ENCODE measurements at places on chromosomes 6 and 20.

DNA sequence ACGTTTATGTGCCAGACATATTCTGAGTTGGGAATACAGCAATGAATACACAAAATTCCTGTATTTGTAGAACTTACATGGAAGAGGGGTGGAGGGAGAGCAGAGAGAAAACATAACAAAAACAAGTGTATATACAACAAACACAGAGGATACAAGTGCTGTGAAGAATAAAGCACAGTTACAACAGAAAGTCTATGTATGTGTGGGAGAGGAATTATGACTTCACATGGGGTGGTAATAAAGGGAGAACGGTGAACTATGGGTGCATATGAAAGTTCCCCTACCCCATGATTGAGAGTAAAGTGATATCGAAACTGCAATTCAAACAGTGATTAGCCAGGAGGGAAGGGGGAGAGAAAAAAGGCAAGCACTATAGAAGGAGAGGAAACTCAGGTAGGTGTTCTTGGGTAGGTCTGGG lies 24.6 kb downstream of the HBS1L start:
- no peak for DNase-seq

- no peak for DNase-seq
These were observed 258.8 kb downstream of the GMPR start for GRCh38 chr6:16496991-16497801.

GRCh38 chr6:33075208-33075567 lies 602 bp upstream of the HLA-DPB1 start:
- DNase-seq, result no peak

DNA sequence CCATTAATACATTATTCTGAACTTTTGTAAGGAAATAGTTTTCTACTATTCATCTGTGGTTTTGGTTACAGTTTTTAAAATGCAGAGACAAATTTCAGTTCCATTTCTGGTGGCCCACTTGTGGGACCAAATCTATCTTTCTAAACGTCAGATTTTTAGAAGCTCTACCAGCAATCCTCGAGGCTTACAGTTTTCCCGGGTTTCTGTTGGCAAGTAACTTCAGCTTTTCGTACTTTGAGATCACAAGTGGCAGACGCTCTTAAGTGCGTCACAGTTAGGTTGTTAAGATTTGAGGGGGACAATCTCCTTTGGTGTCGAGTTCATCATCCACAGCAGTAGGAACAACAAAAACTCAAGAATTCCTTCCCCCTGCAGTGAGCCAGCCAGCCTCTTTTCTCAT lies 60.0 kb downstream of the JARID2 start:
- no peak for DNase-seq

DNA sequence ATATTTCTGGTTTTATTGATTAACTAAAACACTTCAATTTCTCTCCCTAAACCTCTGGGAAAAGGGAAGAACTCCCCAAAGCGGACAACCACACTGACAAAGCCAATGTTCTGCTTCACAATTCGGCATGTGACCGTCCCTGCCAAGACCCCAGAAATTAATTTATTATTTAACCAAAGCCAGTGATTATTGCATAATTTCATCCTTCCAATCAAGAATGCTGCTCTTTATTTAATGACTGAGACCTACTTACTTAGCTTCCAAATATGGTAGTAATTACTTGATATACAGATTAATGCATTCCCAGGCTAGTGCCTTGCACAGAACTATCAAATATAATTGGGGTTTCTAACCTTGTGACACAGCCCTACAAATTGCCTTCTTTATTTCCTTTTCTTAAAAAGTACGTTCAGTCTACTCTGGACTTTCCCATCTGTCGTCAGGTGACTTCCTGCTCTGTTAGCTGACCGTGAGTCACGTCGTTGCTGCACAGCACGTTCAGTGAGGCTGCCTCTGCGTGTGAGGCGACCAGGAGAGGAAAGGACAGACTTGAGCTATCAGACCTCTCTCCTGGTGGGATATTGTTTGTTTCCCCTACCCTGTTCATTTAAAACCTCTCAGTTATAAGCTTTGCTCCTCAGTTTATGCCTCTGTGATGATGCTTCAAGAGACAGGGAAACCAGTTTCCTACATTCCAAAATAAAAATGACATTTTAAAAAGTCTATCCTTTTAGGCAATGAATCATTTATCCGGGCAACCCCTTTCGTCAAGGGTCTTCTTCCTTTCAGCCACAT lies 55.7 kb upstream of the TNFAIP3 start:
- DNase-seq, result peak; percentile 70

GRCh38 chr6:152954443-152954842 lies 28.4 kb downstream of the FBXO5 start:
- DNase-seq, result no peak

GRCh38 chr20:32539817-32540675 lies 45.1 kb downstream of the NOL4L start:
- DNase-seq, result no peak

DNA sequence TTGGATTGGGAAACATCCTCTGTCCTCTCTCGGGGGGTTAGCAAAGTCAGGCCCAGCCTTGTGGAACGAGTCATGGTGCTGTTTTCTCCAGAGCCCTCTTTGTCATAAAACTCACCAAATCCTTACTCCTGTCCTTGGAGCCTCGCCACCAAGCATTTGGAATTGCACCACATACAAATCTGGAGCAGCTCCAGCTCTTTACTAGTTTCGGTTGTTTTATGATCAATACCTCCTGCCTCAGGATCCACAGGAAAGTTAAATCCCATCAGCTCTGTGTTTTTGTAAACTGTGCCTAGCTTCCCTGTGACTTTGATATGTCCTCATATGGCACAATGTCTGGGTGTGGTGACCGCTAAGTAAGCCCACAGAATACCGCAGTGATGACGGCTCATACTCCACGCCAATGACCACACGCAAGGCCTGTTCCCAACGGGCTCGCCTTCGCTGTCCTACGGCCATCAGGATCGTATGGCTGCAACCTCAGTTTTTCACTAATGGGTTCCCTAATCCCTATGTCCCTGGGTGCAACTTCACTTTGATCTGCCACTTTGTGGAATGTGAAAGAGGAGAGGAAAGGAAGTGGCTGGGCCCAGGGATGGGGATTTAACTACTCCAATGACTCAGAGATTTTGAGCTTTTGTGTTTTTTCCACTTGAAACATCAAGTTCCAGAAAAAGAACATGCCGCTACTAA lies 111.3 kb upstream of the FOXQ1 start:
- DNase-seq, result no peak

- DNase-seq, result no peak
These were observed 60.3 kb upstream of the FABP7 start for GRCh38 chr6:122719176-122719575.

- no peak for DNase-seq
These were observed 22.7 kb upstream of the NTSR1 start for GRCh38 chr20:62685781-62686555.

- no peak for DNase-seq
These were observed 67.1 kb upstream of the MYLIP start for GRCh38 chr6:16061818-16062217.

DNA sequence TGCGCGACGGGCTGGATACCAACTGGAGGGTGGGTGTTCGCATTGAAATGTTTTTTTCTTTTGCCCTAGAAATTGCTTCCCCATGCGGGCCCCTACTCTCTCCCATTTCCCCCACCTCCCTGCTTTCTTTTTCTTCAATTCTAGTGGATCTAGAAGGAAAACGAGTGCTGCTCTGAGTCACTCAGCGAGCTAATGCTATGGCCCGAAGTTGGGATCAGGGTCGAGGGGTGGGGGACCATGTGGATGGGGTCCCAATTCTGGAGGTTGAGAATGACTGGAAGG lies 71.5 kb downstream of the SOX4 start:
- DNase-seq, result no peak

GRCh38 chr6:166415306-166415705 lies 32.6 kb upstream of the MPC1 start:
- DNase-seq, result no peak

GRCh38 chr6:89184344-89184743 lies 32.8 kb downstream of the GABRR1 start:
- no peak for DNase-seq

- DNase-seq, result no peak
These were observed 37.9 kb downstream of the CDH26 start for GRCh38 chr20:59996108-59996507.

GRCh38 chr20:62367136-62367632 lies at the start of gene LAMA5:
LAMA5 (minus strand) TSS chr20:62367312; CDS start chr20:62367245, 67 bp downstream.
- peak; percentile 77 for DNase-seq

DNA sequence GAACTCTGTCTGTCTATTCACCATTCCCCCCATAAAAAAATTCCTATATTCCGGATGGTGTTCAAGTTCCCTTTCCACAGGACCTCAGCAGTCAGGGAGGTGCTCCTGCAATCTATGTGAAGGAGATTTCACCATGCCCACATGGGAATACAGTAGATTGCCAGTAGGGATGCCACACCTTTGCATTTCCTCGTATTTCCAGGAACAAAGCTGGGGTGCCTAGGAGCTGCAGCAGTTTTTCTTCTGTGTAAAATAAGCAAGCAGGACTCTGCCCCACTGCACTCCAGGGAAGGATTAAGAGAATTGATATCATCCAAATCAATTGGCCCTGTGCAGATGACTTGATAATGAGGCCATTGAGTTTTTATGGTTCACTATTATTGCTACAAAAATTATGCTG lies 7.4 kb upstream of the KIF16B start:
- no peak for DNase-seq

- DNase-seq, result no peak
These were observed at the start of gene BEND3 for GRCh38 chr6:107114926-107115694. BEND3 (minus strand) TSS chr6:107115515; CDS start chr6:107099285, 16,230 bp downstream.

DNA sequence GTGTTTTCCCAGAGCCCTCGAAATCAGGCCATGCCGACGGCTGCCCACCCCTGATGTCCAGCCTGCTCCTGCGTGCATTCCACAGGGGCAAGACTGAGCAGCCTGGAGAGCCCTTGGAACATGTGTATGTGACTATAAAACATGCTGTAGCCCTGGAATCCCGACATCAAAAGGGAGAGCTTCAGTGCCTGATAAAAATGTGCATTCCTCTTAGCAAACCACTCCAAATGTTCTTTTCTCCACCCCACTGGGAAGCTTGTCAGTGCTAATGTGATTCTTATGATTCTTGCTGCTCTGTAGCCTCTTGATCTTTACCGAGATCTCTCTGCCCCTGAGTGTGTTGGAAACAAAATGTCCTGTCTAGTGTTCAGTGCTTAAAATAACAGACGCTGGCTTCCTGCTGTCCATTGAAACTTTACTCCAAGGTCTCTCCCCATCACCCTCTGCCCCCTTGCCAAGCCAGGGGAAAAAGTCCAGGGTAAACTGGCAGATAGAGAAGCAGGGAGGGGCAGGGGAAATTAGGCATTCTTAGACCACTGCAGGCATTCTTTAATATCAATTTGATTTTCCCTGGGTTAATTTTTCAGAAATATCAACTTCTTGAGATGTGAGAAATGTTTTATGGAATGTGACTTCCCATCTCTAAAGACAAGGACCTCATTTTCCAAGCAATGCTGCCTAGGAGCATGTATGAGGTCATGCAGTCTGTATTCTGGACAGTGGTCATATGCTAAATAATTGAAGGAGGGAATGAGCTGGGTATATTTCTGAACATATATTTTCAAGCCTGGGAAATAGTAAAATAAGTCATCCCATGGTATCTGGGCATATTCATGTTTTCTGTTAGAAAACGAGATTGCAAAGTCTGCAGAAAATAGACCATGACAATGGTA lies 73.8 kb upstream of the ISM1 start:
- DNase-seq, result no peak

DNA sequence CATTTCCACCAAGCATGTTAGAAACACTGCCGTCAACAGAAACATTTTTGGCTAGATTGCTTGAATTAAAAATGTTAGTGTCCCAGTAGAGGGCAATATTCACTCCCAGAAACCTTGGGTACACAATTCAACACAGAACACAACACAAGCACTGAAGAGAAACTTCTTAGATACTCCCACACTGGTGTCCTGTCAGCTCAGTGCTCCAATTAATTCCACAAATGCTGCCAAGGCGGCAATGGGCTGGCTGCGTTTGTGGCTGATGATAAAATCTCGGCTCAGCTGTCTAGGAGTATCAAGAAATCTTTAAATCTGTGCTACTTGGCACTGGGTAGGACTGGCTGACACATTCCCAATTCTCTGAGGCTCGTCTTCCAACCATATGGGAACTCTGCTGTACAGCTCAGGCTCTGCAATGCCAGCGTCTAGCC lies 39.3 kb downstream of the BEND3 start:
- DNase-seq, result no peak

DNA sequence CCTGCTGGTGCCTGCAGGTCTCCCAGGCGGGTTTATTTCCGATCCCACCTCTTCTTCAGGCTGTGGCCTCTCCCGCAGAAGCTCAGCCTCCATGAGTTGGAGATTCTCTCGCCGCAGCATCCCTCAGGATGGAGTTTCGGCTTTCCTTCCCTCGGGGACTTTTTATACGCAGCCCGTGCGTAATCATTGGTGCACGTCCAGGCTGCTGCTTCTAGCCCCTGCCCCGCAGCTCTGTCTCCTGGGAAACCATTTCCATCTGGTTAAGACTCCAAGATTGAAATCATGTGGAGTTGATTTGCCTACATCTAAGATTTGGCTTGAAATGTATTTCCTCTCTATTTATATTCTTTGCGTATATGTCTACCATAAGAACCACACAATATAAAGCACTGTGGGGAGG lies 46.7 kb upstream of the CARMIL1 start:
- peak; percentile 69 for DNase-seq

GRCh38 chr6:84441456-84441855 lies 214.0 kb upstream of the CEP162 start:
- no peak for DNase-seq

- no peak for DNase-seq
These were observed 238.6 kb downstream of the LRFN2 start for GRCh38 chr6:40348591-40348990.

- DNase-seq, result no peak
These were observed 39.7 kb downstream of the LBP start for GRCh38 chr20:38386004-38386403.

GRCh38 chr20:47117371-47117770 lies 222.7 kb downstream of the EYA2 start:
- DNase-seq, result no peak

- DNase-seq, result no peak
These were observed 20.8 kb downstream of the SLC24A3 start for GRCh38 chr20:19232997-19233794.

- no peak for DNase-seq
These were observed 151.1 kb downstream of the TMEM242 start for GRCh38 chr6:157172231-157172701.

- DNase-seq, result no peak
These were observed 725.3 kb downstream of the COL12A1 start for GRCh38 chr6:74480561-74480960.

GRCh38 chr20:4563534-4563933 lies 158.2 kb upstream of the PRND start:
- no peak for DNase-seq

Data from heart left ventricle (tissue), 16 donors.